Stimulated activated naive CD4-positive, alpha-beta T cell (primary cell): ENCODE measurements at places on chromosomes 1 and 21.
A peak's percentile ranks its signal among the peaks of the same experiment; 100 is the strongest.

DNA sequence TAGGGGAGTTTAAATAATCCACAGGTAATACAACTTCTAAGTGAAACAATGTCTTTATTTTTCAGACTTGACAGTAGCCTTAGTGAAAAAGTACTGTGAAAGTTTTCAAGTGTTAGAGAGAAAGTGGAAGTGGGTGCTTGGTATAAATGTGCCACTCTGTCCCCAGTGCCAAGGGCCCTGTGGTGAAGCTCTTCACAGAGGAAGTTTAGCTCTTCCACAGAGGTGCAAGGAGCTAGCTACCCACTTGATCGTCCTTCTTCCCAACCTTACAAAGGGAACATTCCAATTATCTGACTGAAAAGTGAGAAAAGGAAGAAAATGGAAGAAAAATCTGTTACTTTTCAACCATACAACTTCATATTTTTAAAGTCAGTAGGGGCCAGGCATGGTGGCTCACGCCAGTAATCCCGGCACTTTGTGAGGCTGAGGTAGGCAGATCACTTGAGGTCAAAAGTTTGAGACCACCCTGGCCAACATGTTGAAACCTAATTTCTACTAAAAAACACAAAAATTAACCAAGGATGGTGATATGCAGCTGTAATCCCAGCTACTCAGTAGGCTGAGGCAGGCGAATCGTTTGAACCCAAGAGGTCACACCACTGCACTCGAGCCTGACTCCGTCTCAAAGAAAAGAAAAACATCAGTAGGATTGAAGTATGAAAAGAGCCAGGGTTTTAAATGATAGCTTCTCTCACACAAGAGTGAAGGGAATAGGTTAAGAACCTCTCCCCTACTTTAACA is 41.0 kb upstream of the PTPRC start:
- no peak for DNase-seq

- DNase-seq, result no peak
Observed at GRCh38 chr1:230127105-230128054, 60.3 kb downstream of the GALNT2 start.

DNA sequence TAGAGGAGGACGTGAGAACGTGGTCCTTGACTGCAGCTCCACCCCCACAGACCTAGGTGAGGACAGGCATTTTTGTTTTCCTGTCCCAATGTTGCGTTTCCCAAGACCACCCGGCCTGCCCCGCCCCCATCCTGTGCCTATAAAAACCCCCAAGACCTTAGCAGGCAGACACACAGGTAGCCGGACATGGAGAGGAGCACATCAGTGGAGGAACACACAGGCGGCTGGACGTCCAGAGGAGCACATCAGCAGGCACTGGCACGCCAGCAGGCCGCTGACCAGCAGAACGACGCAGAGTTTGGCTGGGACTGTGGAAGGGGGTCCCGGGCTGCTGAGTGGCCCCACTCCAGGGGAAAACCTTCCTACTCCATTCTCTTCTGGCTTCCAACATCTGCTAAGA is 12.7 kb upstream of the HMGCL start:
- DNase-seq, result no peak

DNA sequence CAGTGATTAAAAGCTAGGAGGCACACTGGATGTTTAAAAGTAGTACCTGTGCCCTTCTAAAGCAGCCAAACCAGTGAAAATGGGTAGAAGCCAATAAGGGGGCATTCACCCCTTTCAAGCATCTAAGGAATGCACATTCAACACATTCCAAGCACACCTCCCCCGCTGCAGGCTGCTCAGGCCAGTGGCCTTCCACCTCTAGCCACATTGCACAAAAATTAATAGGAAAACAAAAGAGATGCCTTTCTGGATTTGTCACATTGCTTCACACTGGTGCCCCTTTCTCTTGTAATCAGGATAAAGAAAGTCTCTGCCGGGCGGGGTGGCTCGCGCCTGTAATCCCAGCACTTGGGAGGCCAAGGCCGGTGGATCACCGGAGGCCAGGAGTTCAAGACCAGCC is 834.0 kb downstream of the USP25 start:
- no peak for DNase-seq

DNA sequence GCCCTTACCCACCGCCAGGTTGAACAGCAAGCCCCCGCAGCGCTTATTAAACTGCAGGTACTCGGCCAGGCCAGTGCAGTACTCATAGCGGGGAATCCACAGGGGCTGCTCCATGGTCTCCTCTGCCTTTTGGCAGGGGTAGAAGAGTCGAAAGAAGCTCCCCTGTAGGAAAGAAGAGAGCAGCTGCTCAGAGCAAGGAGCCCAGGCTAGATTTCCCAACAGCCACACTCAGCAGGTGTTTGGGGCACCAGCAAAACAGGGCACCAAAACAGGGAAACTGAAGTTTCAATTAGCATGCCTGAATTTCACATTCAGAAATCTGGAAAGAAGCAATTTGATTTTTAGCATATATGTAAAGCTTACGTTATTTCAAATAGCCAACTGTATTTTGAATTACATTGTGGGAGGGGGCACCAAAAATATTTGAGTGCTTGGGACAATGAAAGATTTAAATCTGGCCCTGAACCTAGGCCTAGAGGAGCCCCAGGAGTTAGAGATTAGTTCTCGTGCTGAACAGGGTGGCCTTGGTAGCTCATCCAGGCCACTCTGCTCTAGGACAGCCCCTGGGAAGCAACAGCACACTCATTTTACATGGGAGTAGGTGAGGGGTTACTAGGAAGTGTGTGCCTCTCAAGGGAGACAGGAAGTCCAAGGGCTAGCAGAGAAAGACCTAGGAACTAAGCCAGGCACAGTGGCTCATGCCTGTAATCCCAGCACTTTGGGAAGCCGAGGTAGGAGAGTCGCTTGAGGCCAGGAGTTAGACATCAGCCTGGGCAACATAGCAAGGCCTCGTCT is 8.2 kb downstream of the PAFAH2 start:
- no peak for DNase-seq

DNA sequence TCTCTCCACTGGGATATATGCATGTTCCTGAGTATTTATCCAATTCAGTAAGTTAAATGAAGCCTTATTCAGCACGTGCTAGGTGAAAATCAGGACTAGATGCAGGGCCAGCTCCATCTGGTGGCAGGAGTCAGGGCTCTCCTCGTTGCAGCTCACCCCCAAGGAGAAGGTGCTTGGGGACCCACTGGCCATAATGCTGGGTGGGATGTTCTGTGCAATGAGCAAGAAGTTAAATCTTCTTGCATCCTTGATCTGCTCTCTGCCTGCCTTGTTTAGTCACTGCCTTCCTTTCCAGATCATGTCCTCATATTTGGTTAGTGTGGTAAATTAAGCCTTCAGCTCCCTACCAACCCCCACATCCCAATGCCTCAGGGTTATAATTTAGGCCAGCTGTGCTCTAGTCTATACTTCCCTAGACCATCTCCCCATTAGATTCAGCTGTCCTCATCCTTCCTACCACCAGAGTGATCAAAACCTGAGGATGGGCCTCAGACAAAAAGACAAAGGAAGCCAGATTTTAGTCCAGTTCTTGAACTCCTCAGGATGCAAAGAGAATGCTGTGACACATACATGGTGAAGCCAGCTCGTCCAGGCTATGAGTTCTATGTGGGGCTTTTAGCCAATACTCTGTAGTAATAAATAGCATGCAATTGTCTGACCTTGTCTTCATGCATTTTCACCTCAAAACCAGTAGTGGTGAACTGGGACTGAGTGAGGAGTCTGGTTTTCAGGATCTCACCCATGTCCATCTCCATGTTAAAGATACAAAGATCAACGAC is 55.9 kb downstream of the SEC16B start:
- no peak for DNase-seq

DNA sequence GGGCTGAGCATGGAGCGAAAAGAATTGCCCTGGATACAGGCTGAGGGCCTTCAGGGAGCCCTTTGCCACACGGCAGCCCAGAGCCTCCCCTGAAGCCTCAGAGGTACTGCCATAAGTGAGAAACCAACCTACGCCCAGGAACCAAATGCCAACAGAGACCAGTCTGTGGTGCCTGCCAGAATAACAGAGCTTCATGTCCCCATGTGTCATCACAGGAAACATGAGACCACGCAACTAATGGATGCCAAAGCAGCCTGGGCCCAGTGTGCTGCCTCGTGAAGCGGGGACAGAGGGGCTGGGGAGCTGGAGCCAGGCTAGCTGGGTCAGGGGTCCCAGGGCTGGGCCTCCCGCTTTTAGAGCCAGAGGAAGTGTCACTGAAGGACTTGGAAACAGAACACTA is 18.7 kb upstream of the STUM start:
- DNase-seq, result no peak

GRCh38 chr1:93715529-93716126 is 34.0 kb upstream of the BCAR3 start:
- DNase-seq, result no peak

DNA sequence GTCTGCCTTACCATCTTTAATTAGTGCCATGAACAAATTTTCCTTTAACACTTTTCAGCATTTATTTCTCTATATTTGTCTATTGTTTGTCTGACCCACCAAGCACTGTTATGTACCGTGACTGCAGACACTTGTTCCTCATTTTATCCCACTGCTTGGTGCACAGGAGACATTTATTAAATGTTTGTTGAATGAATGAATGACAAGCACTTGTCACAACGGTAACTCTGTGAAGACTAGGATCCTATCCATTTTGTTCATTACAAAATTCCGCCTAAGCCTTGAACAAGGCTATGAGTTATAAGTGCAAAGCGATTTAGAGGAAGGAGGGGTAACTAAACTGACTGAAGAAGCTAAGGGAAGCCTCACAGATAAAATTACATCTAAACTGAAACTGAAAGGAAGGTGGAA is 379 bp upstream of the STRIP1 start:
- DNase-seq, result no peak

- no peak for DNase-seq
Observed at GRCh38 chr1:180280617-180281016, 50.6 kb downstream of the LHX4 start.

DNA sequence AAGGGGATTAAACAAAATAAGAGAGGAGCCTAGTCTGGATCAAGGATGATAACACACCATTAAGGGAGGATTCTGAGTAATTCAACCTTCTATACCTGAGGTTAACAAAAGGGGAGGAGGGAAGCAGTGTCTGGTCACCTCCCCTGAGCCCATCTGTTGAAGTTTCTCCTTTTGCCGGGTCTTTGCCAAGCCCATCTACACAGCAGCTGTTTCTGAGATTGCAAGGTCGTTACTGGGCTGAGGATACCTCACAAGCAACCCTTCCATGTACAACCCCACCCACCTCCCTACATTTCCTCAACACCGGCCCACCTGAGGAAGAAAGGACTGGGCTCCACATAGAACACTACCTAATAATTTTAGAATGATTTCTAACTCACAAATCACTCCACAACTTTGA is 26.3 kb downstream of the LRRC52 start:
- no peak for DNase-seq

DNA sequence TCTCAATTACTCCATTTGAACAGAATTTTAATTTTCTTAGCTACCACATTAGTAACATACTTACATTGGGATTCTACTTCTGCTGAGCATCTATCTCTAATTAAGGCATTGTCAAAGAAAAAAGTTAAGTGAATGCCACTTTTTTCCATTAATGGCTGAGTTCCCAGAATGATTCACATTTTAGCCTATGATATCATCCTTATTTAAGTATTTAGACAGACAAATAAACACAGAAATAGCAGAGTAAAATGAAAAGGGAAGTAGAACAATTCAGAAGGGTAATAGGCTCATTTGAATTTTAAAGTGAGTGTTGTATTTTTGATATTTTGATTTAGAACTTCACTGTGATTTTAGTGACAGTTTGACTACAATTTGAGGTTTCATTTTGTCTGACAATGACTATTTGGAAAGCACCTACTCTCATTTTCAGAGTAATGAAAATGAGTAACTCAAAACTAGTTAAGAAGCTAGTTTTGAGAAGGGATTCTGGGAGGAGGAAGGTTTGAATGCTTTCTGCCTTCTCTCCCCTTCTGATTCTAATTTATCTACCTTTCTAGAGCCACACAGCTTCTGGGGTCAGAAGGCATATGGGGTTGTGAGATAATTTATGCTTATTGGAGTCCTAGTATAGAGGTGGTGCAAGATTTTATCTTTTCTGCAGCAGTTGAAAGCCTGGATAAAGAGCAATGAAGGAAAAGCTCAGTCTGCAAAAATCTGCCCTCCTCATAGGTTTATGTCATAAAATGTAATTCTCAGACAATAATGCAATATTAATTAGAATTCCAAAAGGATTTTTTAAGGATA is 15.5 kb downstream of the LYPLAL1 start:
- no peak for DNase-seq

- DNase-seq, result no peak
Observed at GRCh38 chr1:202069662-202070061, 53.1 kb upstream of the GPR37L1 start.

- no peak for DNase-seq
Observed at GRCh38 chr1:167082511-167083027, 7.6 kb downstream of the GPA33 start.

GRCh38 chr1:206006946-206007345 is 3.8 kb upstream of the RAB7B start:
- DNase-seq, result no peak

DNA sequence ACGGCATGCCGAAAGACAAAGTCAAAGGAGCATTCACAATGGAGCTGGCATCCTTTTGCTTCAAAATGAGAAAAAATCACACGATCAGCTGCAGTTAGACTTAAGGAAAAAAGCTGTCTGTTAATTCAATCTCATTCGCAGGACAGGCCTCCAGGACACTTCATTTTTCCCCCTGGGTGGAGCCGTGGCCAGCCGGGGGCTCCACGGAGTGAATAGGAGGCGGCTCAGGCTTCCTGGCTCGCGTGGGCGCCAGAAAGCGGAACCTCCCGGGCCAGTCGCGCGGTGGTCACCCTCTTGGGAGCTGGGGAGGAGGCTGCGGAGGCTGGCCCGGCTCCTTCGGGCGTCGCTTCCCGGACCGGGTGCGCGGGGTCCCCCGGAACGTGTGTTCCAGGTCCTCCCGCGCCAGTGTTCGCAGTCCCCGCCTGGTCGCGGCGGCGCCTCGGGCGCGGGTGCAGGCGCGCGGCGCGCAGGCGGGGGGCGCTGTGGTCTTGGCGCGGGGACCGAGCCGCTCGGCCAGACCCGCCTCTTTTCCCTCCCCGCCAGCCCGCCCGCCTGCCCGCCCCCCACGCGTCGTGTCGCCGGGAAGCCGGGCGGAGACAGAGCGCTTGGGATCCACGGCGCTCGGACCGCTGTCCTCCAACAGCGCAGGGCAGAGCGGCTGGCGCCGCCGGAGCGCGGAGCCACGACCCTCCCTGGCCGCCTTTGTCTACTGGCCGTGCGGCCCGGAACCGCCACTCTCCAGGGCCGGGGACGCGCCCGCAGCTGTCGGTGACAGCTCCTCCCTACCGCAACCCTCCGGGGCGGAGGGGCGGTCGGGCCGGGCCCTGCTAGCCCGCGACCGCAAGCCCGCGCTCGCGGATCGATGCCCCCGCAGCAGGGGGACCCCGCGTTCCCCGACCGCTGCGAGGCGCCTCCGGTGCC is at the start of gene RHOU:
RHOU (plus strand) TSS at position 599 of the 921 bp plus-strand sequence; CDS start at position 863, 264 bp downstream.
- peak; percentile 12 for DNase-seq

GRCh38 chr1:196486346-196486745 is 121.9 kb downstream of the KCNT2 start:
- no peak for DNase-seq

DNA sequence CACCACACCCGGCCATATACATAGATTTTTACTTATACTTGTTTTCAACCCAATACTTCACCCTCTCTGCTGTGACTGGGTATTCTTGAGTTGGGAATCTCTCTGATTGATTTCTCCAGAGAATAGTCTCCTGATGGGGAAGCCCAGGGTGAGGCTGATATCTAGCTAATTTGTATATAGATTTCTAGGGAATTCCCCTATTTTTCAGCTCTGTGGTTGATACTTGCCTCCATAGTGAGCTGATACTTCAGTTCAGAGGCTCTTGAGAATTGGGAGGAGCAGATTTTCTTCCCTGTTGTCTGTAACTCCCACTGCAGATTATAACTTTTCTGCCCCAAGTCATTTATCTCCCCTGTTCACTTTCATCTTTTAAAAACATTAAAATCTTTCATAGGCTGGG is 14.5 kb upstream of the SH3BGRL3 start:
- DNase-seq, result no peak

- peak; percentile 9 for DNase-seq
Observed at GRCh38 chr1:207866471-207867135, 44.3 kb downstream of the CD34 start.
